ENCODE measurements at places on chromosomes 12 and 14. TPM values are rescaled to one million over a fixed set of nuclear protein-coding genes. Genes with fewer than 3 reads are reported as not detected.

Gene SRP54
- polyA plus RNA-seq = 35.1 TPM

Gene KRT81
- polyA plus RNA-seq = not detected

Gene KIF26A
- polyA plus RNA-seq = not detected

Gene AJUBA
- polyA plus RNA-seq = 0.16 TPM

Gene ADCY6
- not detected for polyA plus RNA-seq

Gene LRRC43
- not detected for polyA plus RNA-seq

Gene DIO2
- polyA plus RNA-seq = not detected

Gene ZFHX2
- 0.26 TPM for polyA plus RNA-seq

Gene PLD4
- 103 TPM for polyA plus RNA-seq

Gene FGD4
- 0.64 TPM for polyA plus RNA-seq

Gene CAPZA3
- not detected for polyA plus RNA-seq

Gene KLHL33
- 0.10 TPM for polyA plus RNA-seq

Gene SERPINA9
- 0.63 TPM for polyA plus RNA-seq

Gene SSTR1
- polyA plus RNA-seq = not detected

Gene OR6C2
- polyA plus RNA-seq = not detected

Gene SLIRP
- 227 TPM for polyA plus RNA-seq

Gene RHOJ
- polyA plus RNA-seq = not detected

Gene RNF31
- polyA plus RNA-seq = 54.3 TPM

Gene CCND2
- polyA plus RNA-seq = 11.7 TPM

Gene TMEM253
- polyA plus RNA-seq = not detected

Gene C14orf132
- polyA plus RNA-seq = 0.04 TPM
